Stimulated activated CD4-positive, alpha-beta T cell treated with anti-CD3 and anti-CD28 coated beads, Interleukin-4, amount 100 ng/mL, for 4 hours (primary cell): ENCODE measurements at places on chromosomes 6 and 20.
A peak's percentile ranks its signal among the peaks of the same experiment; 100 is the strongest.

- DNase-seq = no peak
Measured at GRCh38 chr6:70398783-70399728, 14.3 kb upstream of the FAM135A start.

GRCh38 chr6:42448391-42448790 lies 3.3 kb downstream of the TRERF1 start:
- DNase-seq = no peak

- no peak for DNase-seq
Measured at GRCh38 chr20:51434580-51435247, 107.8 kb downstream of the NFATC2 start.

- DNase-seq = no peak
Measured at GRCh38 chr6:113328886-113329381, 528.2 kb upstream of the MARCKS start.

GRCh38 chr6:52152711-52153160 lies 33.4 kb upstream of the IL17A start:
- no peak for DNase-seq

DNA sequence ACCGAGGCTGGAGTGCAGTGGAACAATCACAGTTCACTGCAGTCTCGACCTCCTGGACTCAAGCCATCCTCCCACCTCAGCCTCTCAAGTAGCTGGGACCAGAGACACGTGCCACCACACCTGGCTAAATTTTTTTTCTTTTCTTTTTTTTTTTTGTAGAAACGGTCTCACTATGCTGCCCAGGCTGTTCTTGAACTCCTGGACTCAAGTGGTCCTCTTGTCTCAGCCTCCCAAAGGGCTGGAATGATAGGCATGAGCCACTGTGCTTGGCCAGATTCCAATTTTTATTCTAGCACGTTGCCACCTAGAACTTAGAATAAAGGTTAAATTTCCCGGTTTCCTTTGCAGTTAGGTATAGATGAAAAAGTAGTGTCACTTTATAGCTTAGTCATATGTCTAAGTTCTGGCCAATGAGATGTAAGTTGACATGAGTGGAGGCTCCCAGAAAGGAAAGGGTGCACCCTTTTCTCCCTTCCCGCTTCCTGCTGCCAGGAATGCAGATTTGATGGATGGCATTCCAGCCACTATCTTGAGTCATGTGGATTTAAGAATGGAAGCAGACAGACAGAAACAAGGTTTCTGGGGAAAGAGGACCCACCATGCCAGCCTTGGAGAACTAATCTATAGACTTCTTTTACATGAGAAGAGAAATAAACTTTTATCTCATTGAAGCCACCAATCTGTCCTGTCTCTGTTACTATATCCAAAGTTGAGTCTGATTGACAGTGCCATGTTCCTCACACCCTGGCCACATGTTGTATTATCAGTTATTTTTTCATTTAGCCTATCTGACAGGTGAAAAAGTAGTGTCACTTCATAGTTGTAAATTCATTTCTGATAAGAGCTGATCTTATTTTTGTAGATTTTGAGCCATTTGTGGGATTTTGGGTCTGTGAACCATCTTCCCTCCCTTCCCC lies 60.6 kb upstream of the NCOA3 start:
- DNase-seq = no peak

GRCh38 chr6:22582417-22583205 lies 13.2 kb downstream of the HDGFL1 start:
- DNase-seq = no peak

DNA sequence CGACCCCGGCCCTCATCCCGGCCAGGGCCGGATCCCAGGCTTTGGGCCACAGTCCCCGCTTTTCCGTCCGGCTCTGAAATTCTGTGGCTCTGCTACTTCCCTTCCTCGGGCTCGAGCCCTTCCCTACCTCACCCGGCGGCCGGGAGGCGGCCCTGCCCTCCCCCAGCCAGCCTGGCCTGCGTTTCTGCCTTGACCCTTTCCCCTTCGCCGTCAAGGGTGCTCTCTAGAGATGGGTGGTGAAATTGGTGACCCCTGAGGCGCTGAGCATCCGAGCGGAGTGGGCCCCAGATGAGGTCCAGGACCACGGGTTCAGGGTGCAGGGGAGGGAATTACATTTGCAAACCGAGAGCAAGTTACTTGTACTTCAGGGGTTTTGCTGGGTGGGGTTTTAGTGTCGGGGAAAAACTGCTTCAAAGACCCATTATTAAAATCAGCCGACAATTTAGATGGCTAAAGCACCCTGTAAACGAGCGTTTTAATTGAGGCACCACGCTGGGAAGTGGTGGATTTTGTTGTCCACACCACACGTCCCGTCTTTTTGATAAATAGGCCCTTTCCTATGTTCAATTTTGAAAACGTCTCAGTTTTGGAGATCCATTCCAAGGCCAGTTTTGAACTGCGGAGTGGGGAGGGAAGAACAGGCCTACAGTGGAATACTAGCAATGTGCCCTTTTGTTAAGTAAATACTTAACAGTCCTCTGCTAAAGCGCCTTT lies 9.9 kb downstream of the TFAP2A start:
- no peak for DNase-seq

- no peak for DNase-seq
Measured at GRCh38 chr20:36951979-36952738, 651 bp upstream of the SAMHD1 start.

GRCh38 chr20:1533059-1533458 lies 24.4 kb downstream of the SIRPD start:
- no peak for DNase-seq

- no peak for DNase-seq
Measured at GRCh38 chr6:25489399-25489798, 162.6 kb upstream of the SCGN start.

DNA sequence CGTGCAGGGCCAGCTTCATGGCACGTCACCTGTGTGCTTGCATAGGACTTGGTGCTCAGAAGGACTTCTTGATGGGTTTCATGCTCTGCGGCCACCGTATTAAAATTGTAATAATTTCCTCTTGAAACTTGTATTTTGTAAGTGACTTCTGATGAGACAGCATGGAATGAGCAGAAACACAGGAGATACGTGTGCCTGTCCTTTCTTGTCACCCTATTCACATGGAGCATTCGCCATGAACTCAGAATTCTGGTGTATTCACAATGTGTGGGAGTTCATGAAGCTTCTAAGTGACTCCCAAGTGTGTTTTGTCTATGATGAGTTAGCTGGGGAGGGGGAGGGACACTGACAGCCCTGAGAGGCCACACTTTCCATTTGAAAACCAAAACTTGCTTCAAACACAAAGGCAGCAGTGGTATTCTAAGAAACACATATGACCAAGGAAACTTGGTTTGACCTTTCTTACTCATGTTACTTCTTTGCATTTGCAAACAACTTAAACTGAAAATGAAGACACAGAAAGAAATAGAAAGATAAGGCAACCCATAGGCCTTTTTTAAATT lies 92.1 kb upstream of the NEDD9 start:
- peak; percentile 19 for DNase-seq

GRCh38 chr6:82875573-82876185 lies 190.0 kb downstream of the UBE3D start:
- DNase-seq = no peak

DNA sequence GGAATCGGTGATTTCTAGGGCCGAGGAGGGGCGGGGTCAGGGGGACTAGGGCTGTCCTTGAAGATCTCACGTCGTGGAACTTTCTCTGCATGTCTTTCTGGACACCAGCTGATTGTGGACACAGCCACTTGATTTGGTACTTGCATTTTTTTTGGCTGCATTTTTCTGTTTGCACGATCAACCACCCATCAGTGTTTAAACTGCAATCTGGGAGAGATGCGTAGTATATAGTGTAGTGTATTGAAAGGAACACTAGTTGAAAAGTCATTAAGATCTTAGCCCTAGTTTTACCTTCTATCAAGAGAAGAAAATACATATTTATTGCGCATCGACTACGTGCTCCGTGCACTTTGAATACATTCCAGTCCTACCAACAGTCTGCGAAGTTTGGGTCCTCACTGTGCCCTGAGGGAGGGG lies 657 bp downstream of the NT5DC1 start:
- DNase-seq = peak; percentile 68

- DNase-seq = no peak
Measured at GRCh38 chr6:83636800-83637199, 72.1 kb downstream of the SNAP91 start.

- no peak for DNase-seq
Measured at GRCh38 chr20:21189761-21190523, 64.1 kb downstream of the KIZ start.

DNA sequence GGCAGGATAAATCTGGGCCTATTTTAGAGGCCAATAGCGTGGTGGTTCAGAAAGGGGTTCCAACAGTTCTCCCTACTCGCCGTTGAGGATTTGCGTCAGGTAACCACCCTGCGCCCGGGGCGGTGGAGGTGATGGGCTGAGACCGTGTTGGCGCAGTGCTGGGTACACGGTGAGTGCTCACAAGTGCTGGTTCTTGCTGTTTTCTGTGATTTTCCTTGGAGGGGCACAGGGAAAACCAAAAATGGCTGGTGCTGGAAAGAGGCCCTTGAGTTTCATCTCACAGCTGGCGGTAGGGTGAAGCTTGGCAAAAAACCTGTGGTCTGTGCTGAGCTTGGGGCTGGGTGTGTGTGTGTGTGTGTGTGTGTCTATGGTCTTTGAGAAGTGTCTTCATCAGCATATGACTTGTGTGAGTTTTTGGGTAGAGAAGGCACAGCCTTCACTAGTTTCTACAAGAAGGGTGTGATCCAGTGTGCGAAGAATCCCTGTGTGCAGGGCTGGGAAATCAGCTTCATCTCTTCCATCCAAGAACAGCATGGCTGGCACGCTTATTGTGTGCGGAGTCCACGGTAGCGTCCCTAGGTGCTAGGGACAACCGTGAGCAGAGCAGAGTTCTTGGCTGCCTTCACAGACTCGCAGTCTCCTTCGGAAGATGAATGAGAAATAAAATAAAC lies 35.3 kb upstream of the SCRT2 start:
- no peak for DNase-seq

- DNase-seq = no peak
Measured at GRCh38 chr6:89986650-89987074, 92.4 kb downstream of the GJA10 start.

GRCh38 chr20:1661542-1662299 lies 4.1 kb upstream of the SIRPG start:
- no peak for DNase-seq

DNA sequence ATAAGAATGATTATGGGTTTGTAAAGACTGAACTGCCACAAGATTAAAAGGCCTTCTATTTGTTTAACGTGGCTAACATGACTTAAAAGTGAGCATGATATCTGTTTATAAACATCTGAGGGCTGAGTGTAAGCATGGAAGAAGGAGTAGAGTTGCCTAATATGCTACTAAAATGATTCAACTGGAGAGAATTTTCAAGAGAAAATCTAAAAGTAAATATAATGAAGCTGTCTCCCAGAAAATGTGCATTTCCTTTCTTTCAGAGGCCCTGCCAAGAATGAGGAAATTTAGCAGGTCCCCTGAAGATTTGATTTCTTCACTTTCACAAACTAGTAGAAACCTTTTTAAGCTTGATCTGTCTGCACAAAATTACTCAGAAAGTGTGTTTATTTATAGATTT lies 4.2 kb upstream of the EYA4 start:
- DNase-seq = no peak

DNA sequence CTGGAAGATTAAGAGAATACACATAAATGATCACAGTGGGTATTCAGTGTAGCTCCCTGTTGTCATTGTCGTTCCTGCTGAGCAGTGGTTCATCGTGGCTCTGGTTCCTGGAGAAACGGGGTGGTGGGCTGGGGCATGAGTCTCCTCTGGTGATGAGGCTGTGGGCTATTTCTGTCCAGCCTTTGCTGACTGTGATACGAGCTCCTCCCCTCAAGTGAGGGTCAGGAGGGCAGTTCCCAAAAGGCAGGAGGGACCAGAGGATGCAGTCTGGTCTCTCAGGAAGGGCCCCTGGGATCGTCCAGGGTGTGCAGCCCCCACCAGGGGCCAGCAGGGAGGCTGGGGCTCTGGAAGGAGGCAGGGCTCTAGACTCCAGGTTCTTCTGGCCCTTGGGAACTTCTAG lies 31.1 kb upstream of the DLGAP4 start:
- no peak for DNase-seq

GRCh38 chr6:150406948-150407347 lies 38.1 kb downstream of the IYD start:
- no peak for DNase-seq

GRCh38 chr6:30554962-30555815 lies 1.1 kb downstream of the GNL1 start:
- DNase-seq = no peak

GRCh38 chr6:132598473-132598872 lies 8.9 kb upstream of the TAAR5 start:
- DNase-seq = no peak

- DNase-seq = no peak
Measured at GRCh38 chr6:85124472-85125354, 325.2 kb upstream of the NT5E start.

DNA sequence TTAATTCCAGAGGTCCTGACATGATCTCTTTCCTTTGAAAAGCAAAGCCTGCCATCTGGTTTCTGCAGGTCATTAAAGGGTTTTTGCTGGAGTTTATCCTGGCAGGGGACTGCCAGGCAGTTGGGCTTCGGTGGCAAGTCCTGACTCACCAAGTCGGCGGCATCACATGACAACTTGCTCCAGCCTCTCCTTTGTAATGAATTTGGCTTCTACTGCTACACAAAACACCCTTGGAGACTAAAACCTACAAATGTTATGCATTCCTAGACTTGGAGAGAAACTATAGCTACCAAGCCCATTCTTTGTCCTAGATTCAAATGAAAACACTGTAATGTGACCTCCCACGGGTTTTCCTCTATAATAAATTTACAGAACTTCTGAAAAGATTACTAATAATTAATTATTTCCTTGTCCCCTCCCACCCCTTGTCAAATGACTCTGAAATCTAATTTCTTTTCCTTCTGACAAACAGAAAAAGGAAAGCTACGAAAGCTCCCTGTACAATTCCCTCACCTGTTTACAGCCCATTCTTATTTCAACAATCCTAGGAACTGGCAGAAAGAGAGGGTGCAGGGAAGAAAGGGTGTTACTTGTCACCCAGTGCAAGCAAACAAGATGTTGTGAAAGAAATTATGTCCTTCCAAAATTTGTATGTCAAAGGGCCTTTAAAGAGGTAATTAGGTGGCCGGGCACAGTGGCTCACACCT lies 62.9 kb downstream of the QRSL1 start:
- DNase-seq = no peak

GRCh38 chr20:5974531-5974930 lies 24.1 kb downstream of the MCM8 start:
- DNase-seq = no peak

- DNase-seq = no peak
Measured at GRCh38 chr6:48048451-48049146, 62.4 kb downstream of the PTCHD4 start.

GRCh38 chr6:43938178-43939105 lies 168.4 kb downstream of the VEGFA start:
- no peak for DNase-seq

GRCh38 chr20:17556837-17557674 lies 12.8 kb upstream of the DSTN start:
- DNase-seq = no peak

GRCh38 chr6:156254240-156254639 lies 522.9 kb upstream of the ARID1B start:
- DNase-seq = no peak

- DNase-seq = no peak
Measured at GRCh38 chr6:167331565-167331964, 6.7 kb downstream of the TTLL2 start.
